Tibial nerve (tissue), 4 donors: ENCODE measurements at places on chromosomes 11 and 22. TPM values are rescaled to one million over a fixed set of nuclear protein-coding genes. Genes with fewer than 3 reads are reported as not detected.

The KCNK7 gene
- total RNA-seq = not detected

The MMP12 gene
- not detected for total RNA-seq

The GAL3ST1 gene
- total RNA-seq = 17.4 TPM

The UQCC3 gene
- total RNA-seq = 7.6 TPM

The ZP1 gene
- total RNA-seq = not detected

The BID gene
- 6.3 TPM for total RNA-seq

The MIAT gene
- total RNA-seq = 1.5 TPM

The EXT2 gene
- total RNA-seq = 80.0 TPM

The IL18BP gene
- 5.4 TPM for total RNA-seq

The TREH gene
- total RNA-seq = not detected

The PYGM gene
- total RNA-seq = 3.3 TPM

The KIF18A gene
- 0.60 TPM for total RNA-seq
